ENCODE measurements at places on chromosomes 3 and 15.

- no peak for DNase-seq
These were observed 15.5 kb upstream of the CHD2 start for GRCh38 chr15:92884436-92885223.

DNA sequence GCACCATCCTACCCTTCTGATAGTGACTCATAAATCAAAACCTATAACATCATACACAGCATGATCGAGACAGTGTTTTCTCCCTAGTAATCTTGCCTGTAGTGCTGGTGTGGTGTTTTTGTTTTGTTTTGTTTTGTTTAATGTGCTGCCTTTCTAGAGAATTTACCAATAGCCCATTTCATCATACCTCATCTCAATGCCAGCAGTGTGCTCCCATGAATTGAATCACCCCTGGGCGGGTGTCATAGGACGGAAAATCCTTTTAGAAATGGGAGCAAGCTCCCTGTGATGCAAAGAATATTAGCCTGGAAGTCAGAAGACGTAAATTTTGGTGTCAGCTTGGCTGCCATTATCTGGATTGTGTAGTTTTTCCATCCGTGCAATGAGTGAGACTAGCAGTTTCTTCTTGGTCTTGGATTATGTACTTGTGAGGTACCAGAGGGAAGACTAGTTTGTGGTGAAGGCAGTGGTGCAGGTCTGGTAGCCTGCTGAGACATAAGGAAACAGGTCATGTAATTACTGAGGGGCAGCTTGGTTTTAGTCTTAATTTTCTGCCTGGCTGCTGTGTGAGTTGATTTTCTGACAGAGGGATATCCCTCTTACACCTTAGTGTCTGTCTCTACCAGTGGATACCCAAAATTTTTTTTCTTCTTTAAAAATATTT, 29.9 kb downstream of the IGSF10 start:
- peak; percentile 53 for DNase-seq

GRCh38 chr3:67946436-67946835, 292.0 kb upstream of the SUCLG2 start:
- no peak for DNase-seq

- DNase-seq, result no peak
These were observed 568.7 kb upstream of the UBE2E2 start for GRCh38 chr3:22634433-22634832.

DNA sequence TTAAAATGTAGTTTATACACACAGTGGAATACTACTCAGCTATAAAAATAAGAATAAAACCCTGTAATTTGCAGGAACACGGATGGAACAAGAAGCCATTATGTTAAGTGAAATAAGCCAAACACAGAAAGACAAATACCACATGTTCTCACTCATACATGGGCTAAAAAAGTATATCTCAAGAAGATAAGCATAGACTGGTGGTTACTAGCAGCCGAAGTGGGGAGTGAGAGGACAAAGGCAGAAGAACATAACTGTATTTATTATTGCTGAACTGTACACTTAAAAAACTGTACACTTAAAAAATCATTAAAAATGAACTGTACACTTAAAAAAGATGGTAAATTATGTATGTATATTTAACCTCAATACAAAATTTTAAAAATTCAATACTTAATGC, 11.0 kb downstream of the UBE3A start:
- DNase-seq, result no peak

DNA sequence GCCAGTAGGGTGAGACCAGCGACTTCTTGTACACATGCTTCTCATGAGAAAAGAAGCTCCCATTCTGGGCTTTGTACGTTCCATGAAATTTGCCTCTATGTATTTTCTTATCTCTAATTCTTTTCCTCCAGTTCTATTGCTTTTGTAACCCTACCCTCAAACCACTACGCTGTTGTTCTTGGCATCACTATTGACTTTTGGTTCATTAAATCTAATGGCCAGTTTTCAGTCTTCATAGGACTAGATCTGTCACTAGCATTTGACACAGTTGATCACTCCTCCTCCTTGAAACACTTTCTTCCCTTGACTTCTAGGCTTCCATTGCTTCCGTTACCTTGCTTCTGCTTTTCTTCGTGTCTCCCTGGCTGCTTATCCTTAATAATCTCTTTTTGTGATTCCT, 121.7 kb upstream of the GOLGA6L4 start:
- no peak for DNase-seq

DNA sequence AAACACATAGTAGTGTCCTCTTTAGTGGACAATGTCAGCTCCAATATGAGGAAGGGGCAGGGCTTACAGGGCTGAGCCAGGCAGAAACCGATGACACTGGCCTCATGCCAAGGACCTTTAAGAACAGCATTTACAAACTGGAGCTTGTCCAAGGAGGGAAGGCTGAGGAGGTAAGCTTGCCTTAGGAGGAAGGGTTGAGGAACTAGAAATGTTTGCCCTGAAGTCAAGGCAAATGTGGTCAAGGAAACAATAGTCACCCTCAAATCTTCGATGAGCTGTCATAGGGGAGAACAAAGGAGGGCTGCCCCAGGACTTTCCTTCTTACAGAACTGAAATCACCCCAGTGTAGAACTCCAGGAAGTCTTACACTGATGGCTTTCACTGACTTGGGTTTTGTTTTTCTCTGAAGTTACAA, 136.4 kb downstream of the LIPC start:
- DNase-seq, result peak; percentile 84

DNA sequence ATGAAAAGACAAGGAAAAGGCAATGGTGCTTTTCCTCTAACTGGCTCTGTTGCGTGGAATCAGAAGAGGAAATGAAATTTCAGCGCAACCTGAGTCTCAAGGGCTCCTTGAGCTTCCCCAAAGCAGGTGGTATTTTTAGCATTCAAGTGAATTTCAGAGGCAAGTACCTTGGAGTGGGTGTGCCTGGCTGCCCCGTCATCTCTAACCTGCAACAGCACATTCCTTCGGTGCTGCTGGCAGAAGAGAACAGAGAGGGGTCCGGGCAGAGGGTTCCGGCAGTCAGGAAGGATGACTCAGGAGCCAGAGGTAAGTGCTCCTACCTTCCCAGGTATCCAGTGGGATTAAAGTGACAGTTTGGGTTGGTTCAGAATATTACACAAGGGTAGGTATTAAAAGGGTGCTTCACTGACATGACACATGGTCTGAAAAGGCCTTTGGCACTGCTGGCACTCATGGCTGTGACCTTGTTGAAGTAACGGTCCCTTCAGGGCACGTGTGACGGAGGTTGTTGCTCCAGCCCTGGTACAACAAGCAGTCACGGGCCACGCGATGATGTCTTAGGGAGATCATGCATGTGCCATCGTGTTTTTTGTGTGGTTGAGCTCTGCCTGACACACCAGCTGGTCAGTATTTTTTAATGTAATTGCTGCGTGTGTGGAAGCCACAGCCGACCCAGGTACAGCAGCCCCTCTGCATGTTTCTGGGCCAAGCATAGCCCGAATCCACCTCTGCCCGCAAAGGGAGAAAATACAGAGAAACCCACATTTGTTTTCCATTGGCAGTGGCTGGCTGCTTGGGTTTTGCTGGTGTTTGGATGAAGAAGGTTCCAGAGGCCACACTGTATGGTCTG, 75.7 kb downstream of the LRRK1 start:
- DNase-seq, result no peak

- DNase-seq, result no peak
These were observed 11.6 kb downstream of the CCNL1 start for GRCh38 chr3:157148196-157148889.

GRCh38 chr3:107208100-107208499, 169.1 kb upstream of the CCDC54 start:
- peak; percentile 95 for DNase-seq

GRCh38 chr3:110968076-110968475, 103.5 kb upstream of the NECTIN3 start:
- no peak for DNase-seq

DNA sequence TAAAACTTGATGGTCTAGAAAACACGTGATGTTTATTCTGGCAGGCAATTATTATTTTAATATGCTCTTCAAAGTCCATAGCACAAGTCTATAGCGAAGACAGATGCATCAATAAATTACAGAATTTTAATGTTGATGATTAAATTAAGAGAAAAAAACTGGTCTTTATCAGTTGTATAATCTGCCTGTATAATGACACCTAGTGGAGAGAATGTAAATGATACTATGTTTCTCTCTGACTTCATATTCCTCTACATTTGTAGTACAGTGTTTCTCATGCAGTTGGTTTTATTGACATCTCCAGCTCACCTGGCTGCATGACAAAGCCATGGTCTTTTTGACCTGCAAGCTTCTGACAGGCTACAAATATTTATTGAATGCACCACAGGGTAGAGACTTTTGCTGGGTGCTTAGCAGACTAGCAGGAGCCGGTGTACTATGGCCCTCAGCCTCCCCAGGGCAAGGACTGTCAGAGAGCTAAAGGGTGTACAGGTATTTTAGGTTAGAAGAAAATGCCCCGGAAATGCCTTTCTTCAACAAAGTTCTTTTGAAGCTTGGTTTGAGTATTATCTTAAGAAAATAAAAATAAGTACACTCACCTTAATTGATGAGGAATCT, 289.9 kb downstream of the GAP43 start:
- peak; percentile 48 for DNase-seq

DNA sequence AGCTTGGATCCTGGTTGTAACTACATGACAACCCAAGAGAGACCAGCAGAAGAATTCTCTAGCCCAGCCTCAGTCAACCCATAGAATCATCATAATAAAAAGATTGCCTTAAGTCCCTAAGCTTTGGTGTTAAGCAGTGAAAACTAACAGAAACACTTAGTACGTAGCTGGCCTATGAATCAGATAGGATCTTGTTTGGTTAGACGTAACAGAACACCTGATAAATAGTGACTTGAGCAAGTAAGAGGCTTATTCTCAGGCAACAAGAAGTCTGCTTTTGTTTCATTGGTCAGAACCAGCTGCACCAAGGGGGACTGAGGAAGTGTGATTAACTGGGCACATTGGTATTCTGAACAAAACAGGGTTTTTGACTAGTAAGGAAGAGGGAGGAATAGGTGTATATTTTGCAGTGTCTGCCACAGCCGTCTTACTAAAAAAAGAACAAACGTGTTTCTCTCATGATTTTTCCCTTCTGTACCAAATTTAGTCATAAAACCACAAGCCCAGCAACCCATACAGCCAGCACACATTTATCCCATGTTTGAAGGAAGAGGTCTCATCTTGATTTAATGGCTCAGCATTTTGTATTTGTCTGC, 53.3 kb upstream of the GLCE start:
- no peak for DNase-seq

- no peak for DNase-seq
These were observed 13.8 kb downstream of the MUC13 start for GRCh38 chr3:124920718-124921117.

DNA sequence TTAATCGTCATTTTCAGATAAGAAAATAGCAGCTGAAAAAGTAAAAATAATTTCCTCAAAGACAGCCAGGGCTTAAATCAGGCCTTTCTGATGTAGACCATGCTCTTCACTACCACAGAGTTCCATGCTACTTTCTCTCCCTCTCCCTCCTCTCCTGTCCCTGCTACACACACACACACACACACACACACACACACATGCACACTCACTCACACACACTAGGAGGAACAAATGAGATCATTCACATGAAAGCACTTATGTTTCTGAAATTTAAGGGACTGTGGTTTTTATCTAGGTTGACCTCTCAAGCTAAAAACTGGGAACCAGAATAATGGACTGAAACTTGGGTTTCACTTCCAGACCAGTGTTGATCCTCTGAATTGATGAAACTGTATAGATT, 4.1 kb upstream of the PSMA4 start:
- no peak for DNase-seq

- no peak for DNase-seq
These were observed 9.5 kb downstream of the MYL3 start for GRCh38 chr3:46853441-46854415.

GRCh38 chr15:84889313-84889990, 5.0 kb downstream of the SLC28A1 start:
- no peak for DNase-seq

- no peak for DNase-seq
These were observed 9.8 kb downstream of the PGPEP1L start for GRCh38 chr15:98997755-98998154.

DNA sequence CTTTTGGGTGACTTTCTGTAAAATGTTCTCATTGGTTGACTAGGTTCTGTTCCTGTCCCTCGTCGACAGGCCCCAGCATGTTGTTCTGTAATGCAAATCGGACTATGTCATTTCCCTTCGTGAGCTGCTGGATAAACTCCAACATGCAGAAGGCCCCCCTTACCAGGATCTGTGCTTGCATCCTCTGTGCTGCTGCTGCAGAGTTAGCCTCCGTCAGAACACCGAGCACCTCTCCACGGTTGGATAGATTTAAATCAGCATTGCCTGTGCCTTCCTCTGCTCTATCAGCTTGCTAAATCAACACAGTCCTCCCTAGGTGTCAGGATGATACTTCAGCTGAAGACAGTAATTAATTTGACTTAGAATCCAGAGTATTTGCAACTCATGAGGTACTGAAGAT, 12.7 kb upstream of the MINDY4B start:
- DNase-seq, result no peak

- peak; percentile 4 for DNase-seq
These were observed 987.0 kb downstream of the NTRK3 start for GRCh38 chr15:87269566-87269965.

GRCh38 chr3:187125319-187126031, 13.8 kb downstream of the RPL39L start:
- DNase-seq, result no peak

- no peak for DNase-seq
These were observed 3.3 kb upstream of the VILL start for GRCh38 chr3:37987315-37987697.

DNA sequence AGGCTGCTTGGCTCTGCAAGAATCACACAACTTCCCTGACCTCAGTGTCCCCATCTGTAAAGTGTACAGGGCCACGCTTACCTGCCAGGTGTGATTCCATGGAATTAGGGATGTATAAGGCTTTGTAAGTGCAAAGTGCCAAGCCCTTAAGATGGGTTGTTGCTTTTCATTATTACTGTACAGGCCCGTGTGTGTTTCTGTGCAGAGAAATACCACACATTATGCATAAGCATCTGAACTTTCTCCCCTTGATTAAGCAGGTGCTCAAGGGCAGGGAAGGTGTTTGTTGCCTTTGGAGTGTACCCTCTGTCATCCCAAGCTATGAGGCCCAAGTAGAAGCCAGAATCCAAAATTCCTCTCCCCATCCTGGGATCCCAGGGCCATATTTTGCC, 13.6 kb upstream of the HRH1 start:
- DNase-seq, result no peak

- no peak for DNase-seq
These were observed 213.7 kb downstream of the LPP start for GRCh38 chr3:188367678-188368077.

DNA sequence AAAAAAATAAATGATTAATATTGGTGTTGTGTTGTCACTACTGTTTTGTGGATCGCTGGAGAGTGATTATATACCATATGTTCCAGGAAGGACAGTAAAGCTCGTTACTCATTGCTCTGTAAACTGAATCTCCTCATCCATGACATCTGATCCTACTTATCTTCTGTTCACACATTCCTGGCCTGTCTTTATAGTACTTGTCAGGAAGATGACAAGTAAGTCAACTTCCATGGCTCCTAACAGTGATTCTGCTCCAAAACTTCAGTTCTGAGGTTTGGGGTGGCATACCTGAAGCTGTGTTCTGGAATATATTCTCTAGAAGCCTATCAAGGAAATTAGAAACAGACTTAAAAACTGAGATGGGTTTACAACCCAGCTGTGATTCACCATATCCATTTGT, 288.9 kb downstream of the ZBBX start:
- DNase-seq, result no peak

GRCh38 chr3:173135059-173135458, 6.0 kb downstream of the SPATA16 start:
- peak; percentile 73 for DNase-seq
